Small intestine (tissue), 16 donors: ENCODE measurements at places on chromosomes 4 and X.
A peak's percentile ranks its signal among the peaks of the same experiment; 100 is the strongest.

DNA sequence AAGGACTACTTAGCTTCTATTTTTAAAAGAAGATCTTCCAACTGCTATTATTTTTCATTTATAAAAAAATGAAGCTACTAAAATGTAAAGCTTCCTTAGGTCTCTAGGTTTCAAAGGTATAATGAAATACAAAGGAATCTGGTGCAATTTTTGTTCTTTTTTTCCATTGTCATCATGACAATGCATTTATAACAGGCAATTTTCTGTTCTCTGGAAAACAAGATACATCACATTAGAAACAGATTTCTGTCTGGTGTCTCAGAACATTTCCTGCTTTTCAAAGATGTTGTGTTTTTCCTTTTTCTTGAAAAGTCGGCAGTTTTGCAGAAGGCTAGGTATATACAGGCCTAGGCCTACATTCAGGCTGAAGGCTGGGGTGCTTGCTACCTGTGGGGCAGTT is 63.6 kb upstream of the ATP8A1 start:
- DNase-seq, result no peak

DNA sequence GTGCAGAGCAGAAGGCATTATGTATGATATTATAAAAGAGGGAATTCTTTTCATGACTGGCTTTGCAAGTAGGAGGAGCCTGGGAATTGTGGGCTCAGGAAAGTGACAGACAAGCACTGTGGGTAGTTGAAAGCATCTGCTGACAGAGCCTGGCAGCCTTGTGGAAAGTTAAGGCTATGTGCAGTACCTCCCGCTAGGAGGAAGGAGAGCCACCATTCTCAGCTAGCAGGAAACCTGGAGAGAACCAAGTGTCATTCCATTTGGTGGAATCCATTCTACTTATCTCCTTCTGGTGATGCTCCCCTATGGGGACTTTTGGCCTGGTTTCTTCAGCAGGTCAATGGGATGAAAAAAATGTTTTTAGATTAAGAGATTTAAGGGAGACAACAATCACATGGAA is 81.8 kb downstream of the ASB9 start:
- DNase-seq, result no peak

DNA sequence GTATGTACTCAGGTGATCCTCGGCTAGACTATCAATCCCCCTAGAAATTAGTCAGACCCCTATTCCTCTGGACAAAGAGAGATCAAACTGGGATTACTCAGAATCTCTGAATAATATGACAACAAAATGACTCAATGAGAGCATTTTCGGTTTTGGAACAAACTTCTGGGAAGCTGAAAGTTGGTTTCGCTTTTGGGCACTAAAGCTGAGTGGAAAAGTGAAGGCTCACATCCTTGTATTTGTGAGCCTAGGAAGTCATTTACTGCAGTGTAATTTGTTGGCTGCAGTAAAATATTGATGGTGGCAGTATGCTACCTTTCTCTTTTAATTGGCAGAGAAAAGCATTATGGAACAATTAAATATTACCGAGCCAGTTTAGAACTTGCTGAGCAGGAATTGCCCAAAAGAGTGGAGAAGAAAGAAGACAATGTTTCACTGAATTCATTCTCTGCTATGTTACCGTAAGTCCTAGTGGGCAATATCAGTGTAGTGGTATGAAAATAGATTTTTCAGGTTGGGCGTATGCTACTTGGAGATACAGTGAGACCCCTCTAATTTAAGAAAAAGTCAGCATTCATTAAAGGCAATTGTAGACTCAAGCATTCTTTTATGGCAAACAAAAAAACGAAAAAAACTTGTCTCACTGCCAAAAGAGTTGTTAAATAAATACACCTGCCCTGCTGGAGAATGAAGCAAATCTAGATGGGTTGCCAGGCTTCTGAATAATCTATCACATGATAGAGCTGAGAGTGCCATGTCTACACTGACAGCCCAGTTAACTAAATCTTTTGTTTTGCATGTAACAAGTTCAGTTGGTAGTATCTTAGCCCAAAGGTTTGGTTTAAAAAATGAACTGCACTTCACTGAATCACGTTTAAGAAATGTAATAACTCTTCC is 69.6 kb downstream of the AGTR2 start:
- DNase-seq, result peak; percentile 12

DNA sequence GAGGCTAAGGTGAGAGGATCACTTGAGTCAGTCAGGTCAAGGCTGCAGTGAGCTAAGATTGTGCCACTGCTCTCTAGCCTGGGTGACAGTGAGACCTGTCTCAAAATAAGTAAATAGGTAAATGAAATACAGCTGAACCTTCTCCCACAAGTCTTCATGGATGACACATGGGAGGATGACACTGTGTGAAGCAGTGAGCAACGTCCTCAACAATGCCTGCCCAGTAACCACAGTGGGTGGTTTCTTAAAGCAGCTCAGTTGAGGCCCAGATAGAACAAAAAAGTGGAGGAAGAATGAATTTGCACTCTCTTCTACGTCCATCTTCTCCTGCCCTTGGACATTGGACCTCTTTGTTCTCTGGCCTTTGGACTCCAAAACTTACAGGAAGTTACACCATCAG is 52.7 kb downstream of the MSX1 start:
- DNase-seq, result no peak

DNA sequence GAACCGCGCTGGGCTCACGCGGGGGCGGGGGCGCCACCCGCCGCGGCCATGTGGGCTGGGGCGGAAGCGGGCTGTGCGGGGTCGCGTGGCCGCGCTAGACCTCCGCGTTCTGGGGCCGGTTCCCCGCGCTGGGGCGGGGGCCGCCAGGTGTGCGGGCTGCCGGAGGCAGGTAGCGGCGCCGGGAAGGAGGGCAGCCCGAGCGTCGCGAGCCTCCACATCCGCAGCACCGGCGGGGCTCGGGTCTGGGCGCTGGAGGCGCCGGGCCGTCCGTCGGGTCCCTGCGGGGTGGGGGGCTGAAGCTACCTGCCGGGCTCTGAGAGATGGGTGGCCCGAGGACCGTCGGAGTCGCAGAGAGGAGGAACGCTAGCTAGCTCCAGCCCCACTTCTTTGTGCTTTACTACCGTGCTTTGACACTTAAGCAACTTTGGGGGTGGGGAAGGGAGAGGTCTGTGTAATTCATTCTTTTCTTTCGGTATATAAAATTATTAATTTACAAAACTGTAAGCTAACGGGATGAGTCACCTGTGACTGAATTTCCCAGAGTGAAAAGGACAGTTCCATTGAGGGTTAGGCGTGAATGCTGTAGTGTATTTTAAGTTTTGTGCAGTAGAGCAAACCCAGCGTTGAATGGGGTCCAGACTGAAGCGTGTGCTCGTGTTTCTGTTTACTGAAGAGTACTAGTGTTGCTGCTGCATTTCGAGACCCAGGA is 689 bp downstream of the METAP1 start:
- DNase-seq, result peak; percentile 36
